Kasumi-1 (cell line): ENCODE measurements at places on chromosomes 16 and 17.

DNA sequence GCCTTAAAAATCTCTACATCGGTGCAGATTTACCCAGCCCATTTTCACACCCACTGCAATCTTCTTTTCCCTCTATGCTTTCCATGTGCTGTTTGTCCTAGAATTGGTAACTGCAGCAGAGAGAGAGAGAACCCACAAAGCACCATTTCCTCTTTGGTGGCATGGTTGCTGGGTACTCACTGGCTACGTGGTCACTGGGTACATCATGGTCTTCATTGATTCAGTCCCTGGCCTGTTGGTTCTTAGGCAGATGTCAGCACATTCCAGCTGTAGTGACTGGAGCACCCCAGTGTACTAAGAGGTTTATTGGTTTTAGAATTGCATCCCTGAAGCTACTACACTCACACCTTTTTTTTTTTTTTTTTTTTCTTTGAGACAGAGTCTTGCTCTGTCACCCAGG lies 156.1 kb upstream of the CACNG5 start:
- no peak for DNase-seq

DNA sequence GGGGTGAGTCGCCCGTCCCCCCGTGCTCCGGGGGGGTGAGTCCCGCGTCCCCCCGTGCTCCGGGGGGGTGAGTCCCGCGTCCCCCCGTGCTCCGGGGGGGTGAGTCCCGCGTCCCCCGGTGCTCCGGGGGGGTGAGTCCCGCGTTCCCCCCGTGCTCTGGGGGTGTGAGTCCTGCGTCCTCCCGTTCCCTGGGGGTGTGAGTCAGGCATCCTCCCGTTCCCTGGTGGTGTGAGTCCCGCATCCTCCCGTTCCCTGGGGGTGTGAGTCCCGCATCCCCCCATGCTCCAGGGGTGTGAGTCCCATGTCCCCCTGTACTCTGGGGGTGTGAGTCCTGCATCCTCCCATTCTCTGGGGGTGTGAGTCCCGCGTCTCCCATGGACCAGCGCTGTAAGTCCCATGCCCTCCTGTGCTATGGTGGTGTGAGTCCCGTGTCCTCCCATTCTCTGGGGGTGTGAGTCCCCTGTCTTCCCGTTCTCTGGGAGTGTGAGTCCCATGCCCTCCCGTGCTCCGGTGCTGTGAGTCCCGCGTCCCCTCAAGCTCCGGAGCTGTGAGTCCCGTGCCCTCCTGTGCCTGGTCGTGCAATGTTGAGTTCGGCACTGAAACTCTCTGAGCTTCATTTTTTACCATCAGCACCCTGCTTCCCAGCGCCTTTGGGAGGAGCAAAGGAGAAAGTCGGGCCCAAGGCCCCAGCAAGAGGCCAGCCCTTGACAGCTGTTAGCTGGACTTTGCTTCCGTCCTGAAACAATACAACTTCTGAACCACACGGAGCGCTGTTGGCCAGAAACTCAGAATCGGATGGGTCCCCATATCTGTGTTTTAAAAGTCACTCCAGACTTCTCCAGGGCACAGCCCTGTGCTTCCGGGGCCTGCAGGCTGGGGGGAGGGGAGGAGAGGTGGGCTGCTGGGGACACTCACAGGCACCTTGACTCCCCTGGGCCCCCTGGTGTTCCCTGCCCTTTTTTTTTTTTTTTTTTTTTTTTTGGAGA lies 11.5 kb upstream of the ZC3H18 start:
- peak; percentile 60 for DNase-seq

GRCh38 chr17:35006961-35007360 lies 26.6 kb downstream of the LIG3 start:
- DNase-seq, result no peak

DNA sequence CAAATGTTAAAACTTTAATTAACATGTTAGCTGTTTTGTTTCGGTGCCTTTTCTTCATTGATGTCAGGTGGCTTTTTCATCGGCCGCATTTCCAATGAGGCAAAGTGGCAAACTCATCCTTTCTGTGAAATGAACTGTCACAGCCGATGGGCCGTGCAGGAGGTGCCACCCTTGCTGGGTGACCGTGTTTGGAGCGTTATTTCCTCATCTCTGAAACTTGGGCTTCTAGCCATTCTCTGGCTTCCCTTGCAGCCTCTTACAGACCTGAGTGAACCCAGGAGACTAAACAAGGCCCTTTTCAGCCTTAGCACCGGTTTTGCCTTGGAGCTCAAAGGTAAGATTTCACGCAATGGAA lies 42.2 kb upstream of the PRSS54 start:
- no peak for DNase-seq

- DNase-seq, result no peak
Observed at GRCh38 chr16:89555265-89555664, 5.2 kb upstream of the RPL13 start.

- DNase-seq, result no peak
Observed at GRCh38 chr17:44912763-44913544, 2.3 kb downstream of the GFAP start.

DNA sequence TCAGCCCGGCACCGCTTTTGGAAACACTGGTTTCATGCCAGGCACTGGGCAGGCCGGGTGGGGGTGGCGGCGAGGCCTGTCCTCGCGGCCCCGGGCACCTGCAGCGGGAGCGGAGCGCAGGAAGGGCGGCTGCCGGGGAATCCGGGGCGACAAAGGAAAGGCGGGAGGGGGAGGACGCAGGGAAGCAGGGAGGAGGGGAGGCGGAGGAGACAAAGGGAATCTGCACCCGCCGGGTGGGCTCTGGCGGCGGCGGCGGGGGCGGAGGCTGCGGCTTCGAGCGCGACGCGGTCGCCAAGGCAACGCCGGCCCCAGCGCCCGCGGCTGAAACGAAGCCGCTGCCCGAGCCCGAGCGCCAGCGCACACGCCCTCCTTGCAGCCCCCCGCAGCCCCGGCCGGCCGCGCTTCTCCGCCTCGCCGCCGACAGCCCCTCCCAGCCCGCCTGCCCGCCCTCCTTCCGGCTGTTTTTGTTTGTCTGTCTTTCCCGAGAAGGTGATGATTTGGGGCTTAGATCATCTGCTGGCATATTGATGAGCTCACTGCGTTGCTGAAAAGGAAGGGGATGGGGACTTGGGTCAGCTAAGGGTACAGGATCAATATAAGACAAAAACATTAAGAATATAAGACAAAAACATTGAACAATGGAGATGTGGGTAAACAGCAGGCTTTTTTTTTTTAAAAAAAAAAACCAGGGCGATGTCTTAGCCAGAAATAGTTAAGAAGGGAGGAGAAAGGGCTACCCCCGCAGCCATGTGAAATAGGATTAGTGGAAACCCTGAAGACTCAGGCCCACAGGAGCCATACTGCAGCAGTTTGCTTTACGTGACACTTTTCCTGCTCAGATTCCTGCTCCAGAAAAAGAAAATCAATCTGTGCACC lies 32.7 kb downstream of the CDK5R1 start:
- no peak for DNase-seq

GRCh38 chr16:79298894-79299799 lies 301.4 kb downstream of the MAF start:
- DNase-seq, result no peak

DNA sequence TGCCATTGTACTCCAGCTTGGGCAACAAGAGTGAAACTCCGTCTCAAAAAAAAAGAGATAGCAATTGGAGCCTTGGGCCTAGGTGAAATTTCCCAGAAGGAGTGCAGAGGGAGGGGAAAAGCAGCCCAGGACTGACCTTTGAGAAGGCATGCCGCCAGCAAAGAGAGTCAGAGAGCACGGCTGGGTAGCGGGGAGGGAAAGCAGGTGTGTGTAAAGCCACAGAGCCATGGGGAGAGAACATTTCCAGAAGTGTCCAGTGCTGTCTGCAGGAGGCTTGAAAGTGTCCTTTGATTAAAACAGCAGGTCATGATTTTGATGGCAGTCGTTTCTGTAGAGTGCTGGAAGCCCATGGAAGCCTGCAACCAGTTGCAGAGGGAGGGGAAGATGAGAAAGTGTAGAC lies 8.1 kb downstream of the C16orf54 start:
- DNase-seq, result no peak

DNA sequence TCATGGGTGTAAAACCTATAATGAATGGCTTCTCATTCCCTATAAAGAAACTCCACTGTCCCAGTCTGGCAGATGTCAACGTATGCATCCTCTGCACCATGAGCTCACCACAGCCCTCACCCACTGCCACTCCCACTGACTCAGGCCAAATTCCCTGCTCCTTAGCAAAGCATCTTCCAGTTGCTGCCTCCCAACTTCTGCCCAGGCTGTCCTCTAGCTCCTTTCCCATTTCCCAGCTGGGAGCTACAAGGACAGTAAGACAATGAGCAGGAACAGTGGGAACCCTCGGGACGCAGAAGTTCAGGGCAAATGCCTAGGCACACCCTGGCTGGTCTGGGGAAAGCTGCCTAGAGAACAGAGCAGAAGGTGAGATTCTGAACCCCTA lies 9.1 kb upstream of the THAP11 start:
- peak; percentile 20 for DNase-seq

- no peak for DNase-seq
Observed at GRCh38 chr16:68346892-68347480, 36.2 kb downstream of the PRMT7 start.

GRCh38 chr17:15249487-15249886 lies 15.6 kb downstream of the PMP22 start:
- no peak for DNase-seq

DNA sequence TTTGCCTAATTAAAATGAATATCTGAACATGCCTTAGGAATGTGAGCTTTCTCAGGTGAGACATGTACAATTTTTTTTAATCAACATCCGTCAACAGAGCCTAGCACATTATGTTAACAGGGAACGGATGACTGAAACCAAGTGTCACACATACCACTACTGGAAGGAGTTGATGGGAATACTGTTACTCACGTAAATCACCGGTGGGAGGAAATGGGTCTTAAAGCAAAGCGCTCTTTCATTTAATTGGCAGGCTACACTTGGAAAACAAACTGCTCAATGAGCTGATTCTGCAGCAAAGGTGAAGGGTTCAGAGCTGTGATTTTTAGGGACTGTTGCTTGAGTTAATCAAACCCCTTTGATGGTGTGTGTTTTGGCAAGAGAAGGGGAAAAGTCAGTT lies 4.8 kb downstream of the CPPED1 start:
- no peak for DNase-seq

DNA sequence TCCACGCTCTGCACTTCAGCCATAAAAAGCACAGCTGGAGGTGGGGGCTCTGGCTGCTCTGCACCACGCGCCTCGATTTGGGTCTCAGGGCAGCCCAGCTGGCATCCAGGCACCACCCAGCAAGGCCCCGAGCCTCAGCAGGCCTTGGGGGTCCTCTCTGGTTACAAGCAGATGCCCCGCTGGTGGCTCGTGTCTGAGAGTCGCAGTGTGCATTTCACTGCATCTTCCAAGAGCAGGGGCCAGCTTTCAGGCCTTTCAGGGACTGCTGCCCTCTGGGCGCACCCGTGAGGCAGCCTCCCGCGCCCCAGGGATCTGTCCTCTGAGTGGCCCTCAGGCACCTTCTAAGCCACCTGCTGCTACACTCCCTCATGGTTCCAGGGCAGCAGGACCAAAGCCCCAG lies 25.5 kb downstream of the NDUFAF8 start:
- DNase-seq, result no peak

- DNase-seq, result no peak
Observed at GRCh38 chr17:58786586-58787295, 31.1 kb downstream of the PPM1E start.

DNA sequence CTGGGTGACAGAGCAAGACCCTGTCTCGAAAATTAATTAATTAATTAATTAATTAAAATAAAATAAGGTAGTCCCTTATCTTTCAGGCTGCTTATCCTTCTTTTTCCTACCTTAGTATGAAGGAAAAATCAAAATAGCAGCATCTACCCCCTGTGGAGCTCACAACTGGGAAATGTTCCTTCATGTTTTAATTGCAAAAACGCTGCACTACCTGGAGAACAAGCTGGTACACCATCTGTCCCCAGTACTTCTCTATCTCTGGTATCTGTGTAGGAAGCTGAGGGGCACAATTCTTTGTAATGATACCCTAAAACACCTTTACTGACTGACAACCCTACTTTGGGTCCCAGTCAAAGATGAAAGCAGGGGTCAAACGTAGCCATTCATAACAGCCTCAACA lies 55.1 kb upstream of the MNT start:
- DNase-seq, result no peak

DNA sequence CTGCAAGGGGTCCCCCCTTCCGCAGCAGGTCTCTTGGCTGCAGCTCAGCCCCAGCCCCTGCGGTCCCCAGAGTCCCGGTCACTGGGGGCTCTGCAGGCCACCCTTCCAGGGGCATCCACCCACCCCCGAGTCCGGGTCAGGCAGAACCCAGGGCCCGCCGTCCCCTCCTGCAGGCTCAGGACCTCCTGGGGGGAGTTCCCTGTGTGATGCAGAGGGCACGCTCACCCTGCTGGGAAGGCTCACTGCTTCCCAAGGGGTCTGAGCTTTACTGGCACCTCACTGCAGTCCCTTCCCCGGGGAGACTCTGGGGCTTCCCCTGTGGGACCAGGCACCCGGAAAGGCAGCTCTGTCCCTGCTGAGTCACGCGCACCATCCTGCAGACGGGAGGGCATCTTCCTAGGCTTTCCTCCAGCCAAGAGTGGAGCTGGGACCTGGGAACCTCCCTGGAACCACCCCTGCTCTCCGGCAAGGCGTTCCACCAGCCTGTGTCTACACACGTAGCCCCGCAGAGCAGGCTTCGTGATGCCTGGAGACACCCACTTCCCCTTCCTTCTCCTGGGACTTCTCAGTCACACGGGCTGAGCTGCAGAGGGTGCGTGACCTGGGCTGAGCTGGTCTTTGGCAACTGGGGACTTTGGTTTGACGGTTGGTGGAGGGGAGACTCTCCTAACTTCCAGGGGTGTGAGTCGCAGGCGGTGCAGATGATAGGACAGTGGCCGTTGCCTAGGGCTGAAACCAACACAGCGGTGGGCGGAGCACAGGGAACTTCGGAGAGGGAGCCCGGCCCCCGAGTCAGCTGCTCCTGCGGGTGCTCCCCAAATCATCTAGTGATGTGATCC lies 23.4 kb downstream of the SLC25A10 start:
- peak; percentile 91 for DNase-seq

DNA sequence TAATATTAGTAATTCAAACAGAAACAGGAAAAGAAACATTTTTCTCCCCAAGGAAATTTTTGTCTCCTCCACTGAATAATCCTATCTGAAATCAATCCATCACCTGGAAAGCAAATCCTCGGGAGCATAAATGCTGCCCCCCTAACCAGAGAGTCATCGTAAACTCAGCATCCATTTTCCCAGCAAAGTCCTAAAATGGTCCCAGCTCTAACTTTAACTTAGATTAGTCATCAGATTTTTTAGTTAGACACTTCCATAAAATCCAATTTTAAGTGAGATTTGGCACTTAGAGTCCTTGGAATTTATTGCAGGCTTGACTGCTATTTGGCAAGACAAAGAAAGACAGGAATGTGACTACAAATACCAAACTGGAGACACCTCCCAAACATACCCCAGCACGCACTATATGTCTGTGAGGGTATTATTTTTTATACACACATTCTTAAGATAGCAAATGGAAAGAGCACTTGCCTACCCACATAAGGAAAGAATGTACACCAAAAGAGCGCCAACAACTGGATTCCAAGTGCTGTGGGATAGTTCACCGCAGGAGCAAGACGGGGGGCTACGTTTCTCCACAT lies 15.4 kb downstream of the SCO1 start:
- no peak for DNase-seq

- DNase-seq, result no peak
Observed at GRCh38 chr16:10922328-10923145, 19.7 kb downstream of the DEXI start.
